Natural killer cell treated with Interleukin-12 subunit alpha and Interleukin-12 subunit beta and Interleukin-15 and Interleukin-18, amount 100 ng/mL, for 72 hours (primary cell): ENCODE measurements at places on chromosomes 5 and 9. TPM values are rescaled to one million over a fixed set of nuclear protein-coding genes. Genes with fewer than 3 reads are reported as not detected.

The ZFP2 gene
- 0.12 TPM for total RNA-seq

The SOX30 gene
- total RNA-seq = not detected

The RLN2 gene
- not detected for total RNA-seq

The CDH9 gene
- not detected for total RNA-seq

The TYRP1 gene
- not detected for total RNA-seq

The LCN9 gene
- total RNA-seq = not detected

The SURF2 gene
- 15.2 TPM for total RNA-seq

The BRINP1 gene
- not detected for total RNA-seq

The ATP6V1G1 gene
- total RNA-seq = 33.4 TPM

The HSD17B3 gene
- not detected for total RNA-seq

The DBH gene
- total RNA-seq = not detected

The LRRC70 gene
- 0.95 TPM for total RNA-seq

GRCh38 chr5:113166261-113166660 lies 189.7 kb downstream of the DCP2 start:
- no peak for DNase-seq

- no peak for DNase-seq
Observed at GRCh38 chr5:116420540-116420939, 154.1 kb downstream of the SEMA6A start.

- no peak for DNase-seq
Observed at GRCh38 chr5:125140855-125141254, 394.4 kb upstream of the ZNF608 start.

DNA sequence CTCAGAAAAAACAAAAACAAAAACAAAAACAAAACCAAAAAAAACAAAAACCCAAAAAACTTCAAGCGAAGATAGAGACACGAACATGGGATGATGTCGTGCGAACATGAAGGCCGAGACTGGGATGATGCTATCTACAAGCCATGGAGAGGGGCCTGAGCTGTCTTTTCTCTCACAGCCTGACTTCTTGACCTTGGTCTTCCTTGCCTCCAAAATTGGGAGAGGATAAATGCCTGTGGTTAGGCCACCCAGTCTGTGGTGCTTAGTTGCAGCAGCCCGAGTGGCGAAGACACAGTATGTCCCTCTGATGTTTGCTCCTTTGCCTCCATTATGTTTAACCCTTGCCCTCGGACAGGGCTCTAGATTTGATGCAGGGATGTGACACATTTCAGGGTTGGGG lies 130.4 kb upstream of the BASP1 start:
- DNase-seq = no peak

DNA sequence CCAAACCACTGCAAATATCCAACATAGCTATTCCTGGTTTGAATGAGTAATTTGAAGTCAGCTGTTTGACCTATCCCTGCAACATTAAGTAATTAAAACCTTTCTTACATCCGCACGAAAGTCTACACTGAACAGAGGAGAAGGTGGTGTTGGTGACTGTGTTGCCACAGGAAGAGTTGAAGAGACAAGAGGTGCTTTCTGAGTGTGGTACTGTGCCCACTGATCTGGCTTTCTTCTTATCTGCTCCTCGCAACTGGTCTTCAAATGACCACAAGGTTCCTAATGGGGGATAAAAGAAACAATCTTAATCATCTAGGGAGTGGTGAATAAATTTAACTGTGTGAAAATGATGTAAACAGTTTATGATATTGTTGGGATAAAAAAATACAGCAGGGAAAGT lies 29.4 kb upstream of the PDCL start:
- no peak for DNase-seq

- no peak for DNase-seq
Observed at GRCh38 chr9:14827805-14828204, 82.4 kb downstream of the FREM1 start.

DNA sequence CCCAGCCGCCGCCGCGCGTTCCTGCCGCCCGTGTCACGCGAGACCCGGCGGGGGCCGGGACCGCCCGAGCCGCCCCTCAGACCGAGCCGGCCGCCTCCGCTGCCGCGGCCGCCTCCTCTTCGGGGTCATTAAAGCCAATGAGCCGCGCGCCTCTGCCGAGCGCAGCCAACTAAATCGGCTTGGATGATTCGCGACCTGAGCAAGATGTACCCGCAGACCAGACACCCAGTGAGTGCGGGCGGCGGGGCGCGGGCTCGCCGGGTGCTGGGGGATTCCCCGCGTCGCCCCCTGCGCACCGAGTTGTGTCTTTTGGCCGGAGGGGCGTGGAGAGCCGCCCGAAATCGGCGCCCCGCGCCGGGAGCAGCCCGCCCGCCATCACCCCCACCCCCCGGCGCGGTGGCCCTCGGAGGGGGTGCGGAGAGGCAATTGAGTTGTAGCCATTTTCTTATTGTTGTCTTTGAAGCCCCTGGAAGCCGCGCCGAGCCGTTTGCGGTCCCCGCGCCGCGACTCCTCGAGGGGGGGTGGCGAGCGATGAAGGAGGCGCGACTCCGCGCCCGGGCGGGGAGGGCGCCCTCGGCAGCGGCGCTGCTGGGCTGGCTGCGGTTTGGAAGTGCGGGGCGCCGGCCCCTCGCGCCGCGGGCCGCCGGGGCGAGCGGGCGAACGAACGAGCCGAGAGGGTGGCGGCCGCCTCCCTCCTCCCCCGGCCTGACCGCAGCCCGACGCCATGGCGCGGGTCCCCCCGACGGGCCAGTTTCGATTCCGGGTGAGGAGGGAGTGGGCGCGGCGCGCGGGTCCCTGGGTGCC lies 1.0 kb downstream of the TLE4 start:
- peak; percentile 82 for DNase-seq

DNA sequence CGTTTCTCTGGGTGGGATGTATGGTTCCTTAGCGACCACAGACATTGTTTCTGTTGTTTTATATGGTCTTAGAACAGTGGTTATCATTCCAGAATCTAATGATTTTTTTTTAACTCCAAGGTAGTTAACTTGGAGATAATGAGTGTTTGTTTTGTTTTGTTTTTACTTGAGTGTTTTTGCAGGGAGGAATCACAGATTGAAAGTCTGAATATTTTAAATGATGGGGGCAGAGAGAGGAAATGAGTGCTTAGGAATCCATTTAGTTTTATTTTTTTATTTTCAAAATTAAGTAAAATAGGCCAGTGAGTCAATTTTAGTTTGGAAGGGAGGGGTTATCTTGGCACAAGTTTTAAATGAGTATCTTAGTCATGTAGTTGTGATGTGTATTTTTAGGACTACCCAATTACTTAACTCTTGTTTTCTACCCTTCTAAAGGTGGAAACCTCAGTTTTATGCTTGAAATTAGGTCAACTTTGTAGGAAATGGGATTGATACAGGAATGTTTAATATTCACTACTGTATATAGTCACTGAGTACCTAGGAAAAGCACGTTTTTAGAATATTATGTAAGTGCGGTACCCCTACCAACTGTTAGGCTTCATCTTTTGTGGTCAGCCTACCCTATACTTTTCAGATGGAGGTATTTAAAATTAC lies 2.0 kb downstream of the UBE2R2 start:
- no peak for DNase-seq

DNA sequence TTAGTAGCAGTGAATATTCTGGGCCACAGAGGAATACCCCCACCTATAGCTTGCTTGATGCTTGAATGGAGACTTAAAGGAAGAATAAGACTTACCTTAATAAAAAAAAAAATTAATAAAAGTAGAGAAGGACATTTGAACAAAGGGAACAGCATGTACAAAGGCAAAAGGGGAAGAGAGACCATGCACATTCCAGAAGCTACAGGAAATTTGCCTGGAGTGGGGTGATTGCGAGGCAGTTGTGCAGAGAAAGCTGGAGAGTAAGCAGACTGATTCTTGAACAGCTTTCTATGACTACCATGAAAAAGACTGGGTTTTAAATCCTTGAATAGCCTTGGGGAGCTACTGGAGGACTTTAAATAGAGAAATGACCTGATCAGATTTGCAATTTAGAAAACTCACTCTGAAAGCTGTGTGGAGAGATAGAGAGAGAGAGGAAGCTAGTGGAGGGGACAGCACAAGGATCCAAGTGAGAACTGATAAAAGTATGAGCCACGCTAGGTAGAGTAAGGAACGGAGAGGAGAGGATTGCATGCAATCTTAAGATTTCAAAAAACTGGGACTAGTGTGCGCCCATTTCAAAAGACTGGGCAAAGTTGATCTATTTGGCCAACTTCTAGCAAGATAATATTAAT lies 12.5 kb upstream of the SSBP2 start:
- no peak for DNase-seq

DNA sequence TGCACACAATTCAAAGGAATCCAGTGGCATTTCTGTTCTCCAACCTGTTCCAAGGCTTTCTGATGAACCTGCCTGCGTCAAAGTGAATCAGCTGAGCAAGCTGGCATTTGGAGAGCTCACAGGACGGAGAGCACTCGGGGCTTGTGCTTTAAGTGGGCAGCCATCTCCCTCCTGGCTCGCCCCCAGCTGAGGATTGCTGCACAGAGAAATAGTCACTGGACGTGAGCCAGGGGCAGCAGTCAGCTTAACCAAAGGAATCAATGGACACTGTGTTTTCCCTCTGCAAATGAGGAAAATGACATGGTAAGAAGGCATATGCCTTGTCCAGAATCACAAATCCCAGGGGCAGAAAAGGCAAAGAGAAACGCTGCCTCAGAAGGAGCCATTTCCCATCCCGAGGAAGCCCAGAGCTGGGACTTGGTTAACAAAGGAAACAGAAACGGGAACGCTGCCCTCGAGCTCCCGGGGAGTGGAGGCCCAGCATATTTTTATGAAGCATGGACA lies 299.4 kb downstream of the ZSWIM6 start:
- DNase-seq = no peak

DNA sequence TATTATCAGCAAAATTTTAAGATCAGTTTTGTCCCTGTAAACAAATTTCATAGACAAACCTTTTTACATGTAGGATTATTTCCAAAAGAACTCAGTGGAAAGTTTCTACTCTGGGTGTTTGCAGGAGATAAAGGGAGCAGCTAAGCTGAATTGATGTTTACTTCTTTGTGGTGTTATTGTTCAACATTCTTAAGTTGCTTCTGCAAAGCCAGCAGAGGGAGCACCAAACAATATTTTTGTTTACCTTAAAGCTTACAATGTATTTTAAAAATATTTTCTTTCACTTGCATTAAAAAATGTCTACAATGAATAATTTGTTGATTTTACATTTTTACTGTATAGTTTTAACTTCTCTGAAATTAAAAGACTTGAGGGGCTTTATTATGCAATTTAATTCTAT lies 135.4 kb downstream of the ATG10 start:
- DNase-seq = no peak

GRCh38 chr5:109605207-109605730 lies 84.5 kb upstream of the MAN2A1 start:
- no peak for DNase-seq

DNA sequence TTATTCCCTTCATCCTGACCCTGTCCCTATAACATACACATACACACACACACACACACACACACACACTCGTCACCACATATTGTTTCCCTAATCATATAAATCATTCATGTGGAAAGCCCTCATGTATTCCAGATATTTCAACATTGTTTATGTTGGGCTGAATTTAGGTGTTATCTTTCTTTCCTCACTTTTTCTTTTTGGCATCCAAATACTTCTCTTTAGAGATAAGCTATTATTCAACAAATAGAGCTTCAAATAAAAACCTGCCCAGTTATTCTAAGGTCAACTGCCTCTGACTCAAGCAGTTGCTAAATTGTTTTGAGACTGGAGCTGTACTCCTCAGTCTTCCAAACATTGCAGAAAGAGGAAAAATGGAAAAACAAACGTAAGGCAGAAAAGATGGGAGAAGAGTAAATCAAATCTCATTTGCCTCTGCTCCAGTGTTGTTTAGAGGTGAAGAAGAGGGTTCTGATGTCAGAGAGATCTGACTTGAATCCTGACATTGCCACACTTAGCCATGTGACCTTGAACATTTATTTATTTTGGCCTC lies 215.7 kb downstream of the GAS1 start:
- DNase-seq = no peak

- no peak for DNase-seq
Observed at GRCh38 chr9:125887172-125887571, 140.0 kb downstream of the PBX3 start.

DNA sequence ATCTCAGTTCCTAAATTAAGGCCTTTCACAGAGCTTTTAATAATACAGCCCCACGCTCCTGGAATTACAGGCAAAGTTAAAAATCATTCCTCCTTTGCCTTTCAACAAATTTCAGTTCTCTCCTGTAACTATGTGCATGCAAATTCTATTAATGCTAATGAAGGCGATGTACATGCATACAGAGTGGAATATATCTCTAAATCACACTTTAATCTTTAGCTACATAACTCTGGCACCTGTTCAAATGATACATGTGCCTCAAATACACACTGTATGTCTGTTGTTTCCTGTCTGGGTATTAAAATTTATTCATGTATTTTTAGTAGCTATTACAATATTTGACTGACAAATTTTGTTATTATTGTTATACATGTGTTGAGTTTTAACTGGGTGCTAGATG lies 30.8 kb downstream of the CETN3 start:
- no peak for DNase-seq

- no peak for DNase-seq
Observed at GRCh38 chr9:38390442-38390841, 2.1 kb upstream of the ALDH1B1 start.

DNA sequence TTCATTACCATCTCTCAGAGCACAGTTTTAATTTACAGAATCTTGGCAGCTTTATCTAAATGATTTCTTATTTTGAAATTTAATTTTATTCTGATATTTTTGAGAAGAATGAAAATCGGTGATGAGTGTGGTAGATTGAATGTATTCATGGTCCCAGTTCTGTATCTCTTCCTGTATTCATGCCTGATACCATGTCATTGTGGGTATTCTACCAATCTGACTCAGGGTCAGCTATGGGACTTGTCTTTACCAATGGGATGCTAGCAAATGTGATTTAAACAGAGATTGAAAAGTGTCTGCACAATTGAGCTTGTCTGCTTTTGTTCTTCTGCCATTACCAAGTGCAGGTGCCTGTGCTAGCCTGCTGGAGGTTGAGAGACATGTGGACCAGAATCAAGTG lies 17.8 kb upstream of the ZNF618 start:
- no peak for DNase-seq

DNA sequence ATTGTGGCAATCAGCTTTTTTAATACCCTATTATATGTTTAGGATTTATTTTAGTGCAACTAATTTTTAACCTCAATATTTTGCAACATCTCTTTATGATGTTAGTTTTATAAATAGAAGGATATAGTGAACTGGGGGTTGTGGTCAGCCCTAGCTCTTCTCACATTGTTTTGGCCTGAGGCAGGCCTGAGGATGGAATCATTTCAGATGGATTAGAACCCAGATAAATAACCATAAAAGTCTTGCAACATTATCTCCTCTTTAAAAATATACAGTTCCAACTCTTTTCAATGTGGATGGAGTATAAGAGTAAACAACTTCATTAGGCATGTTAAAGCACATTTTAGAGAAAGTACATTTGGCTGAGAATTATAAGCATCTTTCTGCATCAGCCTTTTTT lies 522.7 kb downstream of the NR2F1-AS1 start:
- DNase-seq = no peak

DNA sequence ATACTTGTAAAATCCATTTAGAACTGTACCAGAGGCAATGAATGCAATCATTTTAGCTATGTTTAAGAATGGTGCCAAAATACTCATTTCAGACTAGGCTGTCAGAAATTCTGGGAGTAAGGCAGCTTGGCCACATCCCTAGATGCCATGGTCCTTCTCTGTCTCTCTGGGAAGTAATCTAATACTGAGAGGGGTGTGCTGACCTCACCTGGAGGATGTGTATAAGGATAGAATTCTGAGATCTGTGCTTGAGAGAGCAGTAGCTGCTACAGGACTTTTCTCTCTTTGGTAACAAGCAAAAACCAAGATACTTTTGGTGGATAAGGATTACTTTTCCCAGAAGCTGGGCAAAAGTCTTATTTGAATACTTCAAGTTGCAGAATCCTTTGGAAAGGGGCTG lies 68.1 kb upstream of the MRPS30 start:
- DNase-seq = no peak
